Stimulated activated CD8-positive, alpha-beta memory T cell treated with anti-CD3 and anti-CD28 coated beads, Interleukin-4, amount 100 ng/mL, for 24 hours (primary cell): ENCODE measurements at places on chromosomes 11 and 22.

DNA sequence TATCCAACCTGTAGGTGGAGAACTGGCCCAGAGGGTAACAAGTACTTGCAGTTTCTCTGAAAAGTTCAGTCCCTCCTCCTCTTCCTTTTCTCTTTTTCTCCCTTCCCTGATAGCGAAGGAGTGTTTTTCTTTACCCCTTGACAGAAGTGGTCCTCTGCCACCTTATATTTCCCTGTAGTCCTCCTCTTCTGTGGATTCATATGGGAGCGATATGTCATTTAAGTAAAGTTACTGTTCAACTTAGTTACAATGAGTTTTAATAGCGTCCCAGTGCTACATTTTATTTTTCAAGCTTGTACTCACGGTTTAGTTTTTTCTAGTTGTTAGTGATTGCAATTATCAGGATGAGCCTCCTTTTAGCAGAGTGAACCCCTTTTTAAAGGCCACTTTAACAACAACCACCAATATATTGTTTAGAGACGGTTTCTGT is 1.4 kb downstream of the PCF11 start:
- no peak for DNase-seq

DNA sequence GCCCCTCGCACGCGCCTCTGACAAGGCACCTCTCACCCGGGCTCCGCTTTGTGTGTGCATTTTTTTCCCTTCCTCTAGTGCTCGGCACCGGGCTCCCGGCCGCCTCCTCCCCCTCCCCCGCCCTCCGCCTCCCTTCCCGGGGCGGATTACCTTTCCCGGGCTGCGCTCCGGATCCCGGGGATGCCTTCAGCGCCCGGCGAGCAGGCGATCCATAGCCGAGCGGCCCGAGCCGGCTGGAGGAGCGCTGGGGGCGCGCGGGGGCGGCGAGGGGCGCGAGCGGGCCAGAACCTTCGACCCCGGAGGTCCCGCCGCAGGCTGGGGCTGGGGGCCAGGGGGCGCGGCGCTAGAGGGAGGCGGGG is 282 bp downstream of the MPPED2 start:
- DNase-seq = no peak

DNA sequence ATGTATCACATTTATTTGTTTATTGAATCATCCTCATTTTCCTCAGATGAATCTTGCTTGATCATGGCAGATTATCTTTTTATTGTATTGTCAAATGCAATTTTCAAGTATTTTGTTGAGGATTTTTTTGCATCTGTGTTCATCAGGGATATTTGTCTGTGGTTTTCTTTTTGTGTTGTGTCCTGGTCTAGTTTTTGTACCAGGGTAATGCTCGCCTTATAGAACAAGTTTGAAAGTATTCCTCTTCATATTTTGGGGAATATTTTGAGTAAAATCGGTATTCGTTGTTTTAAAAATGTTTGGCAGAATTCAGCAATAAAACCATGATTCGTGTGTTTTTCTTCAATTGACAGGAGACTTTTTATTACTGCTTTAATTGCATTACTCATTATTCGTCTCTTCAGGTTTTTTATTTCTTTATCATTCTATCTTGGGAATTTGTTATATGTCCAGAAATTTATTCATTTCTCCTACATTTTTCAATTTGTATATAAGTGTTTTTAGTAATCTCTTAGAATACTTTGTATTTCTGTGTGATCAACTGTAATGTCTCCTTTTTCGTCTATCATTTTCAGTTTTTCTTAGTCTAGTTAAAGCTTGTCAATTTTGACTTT is 113.4 kb upstream of the SERPIND1 start:
- DNase-seq = no peak

DNA sequence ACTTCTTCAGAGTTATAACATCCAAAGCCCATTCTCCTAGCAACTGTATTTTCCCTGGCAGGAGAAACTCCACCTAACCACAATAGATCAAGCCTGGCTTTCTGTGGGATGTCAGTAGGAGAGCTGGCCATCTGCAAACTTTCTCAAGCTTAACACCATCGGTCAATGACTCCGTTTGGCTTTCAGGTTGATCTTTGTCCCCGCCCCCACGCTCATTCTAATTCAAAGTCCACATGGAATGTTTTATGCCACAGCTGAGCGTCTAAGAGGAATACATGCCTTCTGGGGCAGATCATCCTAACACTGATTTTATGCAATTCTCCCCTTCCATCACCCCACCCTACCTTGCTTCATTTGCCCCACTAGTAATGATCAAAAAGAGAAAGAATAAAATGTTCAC is 4.8 kb downstream of the GVQW3 start:
- no peak for DNase-seq

- no peak for DNase-seq
These were observed 20.1 kb upstream of the POLA2 start for GRCh38 chr11:65241692-65242091.

DNA sequence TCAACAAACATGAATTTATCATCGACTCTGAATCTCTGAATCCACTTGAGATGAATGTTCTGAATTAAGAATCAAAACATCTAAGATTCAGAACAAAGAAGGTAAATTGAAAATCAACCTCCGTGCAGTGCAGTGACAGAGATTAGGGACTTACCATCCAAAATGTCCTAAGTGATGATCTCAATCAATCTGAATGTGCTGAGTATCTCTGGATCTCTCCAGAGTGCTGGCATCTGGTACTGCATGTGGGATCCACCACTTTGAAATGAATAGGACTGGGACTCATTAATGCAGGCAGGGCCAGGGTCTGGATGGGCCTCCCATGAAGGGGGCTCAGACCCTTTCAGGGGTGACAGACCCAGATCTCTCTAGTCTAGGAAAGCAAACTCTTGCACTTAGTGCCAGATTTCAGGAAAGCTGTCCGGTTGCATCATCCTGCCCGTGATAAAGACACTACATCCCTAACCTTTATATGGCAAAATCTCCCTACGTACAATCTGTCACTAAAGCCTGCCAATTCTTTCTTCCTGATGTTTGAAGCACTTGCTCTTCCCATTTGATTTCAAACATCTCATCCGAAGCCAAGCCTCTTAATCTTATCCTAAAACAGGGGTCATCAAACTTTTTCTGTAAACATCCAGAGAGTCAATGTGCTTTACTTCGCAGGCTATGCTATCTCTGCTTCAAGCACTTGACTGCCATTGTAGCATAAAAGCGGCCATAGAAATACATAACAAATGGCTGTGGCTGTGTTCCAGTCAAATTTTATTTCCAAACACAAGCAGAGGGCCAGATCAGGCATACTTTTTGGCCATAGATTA is 263.3 kb downstream of the LARGE1 start:
- no peak for DNase-seq

DNA sequence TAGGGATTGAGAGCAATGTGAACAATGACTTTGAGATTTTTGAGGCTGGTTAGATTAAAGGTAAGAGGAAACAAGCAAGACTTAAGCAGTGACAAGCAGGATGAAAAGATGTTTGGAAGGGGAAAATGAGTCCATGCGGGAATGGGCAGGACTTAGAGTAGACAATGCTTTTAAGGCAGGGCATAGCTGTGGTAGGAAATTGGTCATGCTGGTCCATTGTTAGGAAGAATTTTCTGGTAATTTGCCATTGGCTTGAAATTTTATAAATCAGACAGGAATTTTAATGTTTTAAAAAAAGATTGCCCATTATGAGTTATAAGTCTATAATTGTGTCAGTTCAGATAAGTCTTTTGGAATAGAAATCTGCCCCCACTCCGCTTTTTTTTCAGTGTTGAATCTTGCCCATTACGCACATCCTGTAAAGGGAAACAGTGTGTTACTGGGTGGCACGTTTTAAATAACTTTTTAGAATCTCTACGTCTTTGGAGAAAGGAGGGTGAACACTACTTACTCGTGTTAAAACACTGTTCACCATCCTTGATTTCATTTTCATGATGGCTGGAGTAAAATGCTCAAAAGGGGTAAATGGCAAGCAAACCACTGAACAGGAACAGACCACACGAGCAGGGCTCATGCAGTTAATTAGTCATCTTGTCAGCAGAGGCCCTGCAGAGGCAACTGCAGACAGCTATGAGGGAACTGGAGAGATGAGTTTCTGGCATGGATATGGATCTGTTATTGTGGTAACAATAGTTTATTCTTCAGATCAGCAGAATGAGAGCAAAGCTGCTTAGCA is 25.0 kb downstream of the SWAP70 start:
- no peak for DNase-seq
